ENCODE measurements at places on chromosomes 7 and 10.

GRCh38 chr10:22573820-22574569, 140.4 kb downstream of the PIP4K2A start:
- no peak for DNase-seq

- DNase-seq: no peak
Observed at GRCh38 chr7:70704831-70705346, 427.1 kb upstream of the GALNT17 start.

DNA sequence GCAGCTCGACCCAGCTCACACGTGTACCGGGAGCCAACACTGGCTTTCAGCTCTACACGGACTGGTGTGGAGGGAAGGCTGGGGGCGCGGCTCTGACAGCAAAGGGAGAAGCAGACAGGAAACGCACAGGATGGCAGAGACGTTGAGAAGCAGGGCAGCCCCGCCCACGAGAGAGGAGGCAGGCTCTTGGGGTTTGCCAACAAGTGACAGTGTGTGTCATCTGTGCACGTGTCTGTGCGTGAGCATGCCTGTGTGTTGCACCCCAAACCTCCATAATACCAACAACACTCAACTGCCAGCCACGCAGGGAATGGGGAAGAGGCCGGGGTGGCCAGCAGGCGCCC, 64.4 kb upstream of the PDGFA start:
- DNase-seq: peak; percentile 69

GRCh38 chr7:2715341-2716231, 27.6 kb downstream of the AMZ1 start:
- DNase-seq: peak; percentile 62

DNA sequence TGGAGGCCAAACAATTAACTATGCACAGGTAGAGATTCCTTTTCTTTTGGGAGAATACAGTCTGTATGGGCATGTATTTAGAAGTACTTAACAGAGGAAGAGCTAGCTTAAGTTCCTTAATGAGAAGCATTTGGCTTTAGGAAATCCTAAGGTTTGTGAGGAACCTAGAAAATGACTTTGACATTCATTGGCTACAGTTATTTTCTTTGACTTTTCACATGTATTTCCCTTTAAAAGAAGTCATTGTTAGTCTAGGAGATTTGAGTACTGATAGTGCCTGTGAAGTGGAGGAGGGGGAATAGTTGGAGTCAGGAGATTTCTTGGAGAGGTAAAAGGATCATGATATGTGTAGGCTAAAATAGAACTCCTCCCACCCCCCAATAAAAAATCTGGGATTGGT, 3.6 kb downstream of the HELLS start:
- DNase-seq: no peak

GRCh38 chr7:107838024-107838601, 35.1 kb upstream of the SLC26A3 start:
- no peak for DNase-seq

GRCh38 chr10:5944389-5945189, 32.8 kb downstream of the IL15RA start:
- no peak for DNase-seq

GRCh38 chr7:91554883-91555282, 290.6 kb downstream of the FZD1 start:
- DNase-seq: no peak

GRCh38 chr7:146084086-146084485, 32.5 kb upstream of the CNTNAP2 start:
- no peak for DNase-seq

DNA sequence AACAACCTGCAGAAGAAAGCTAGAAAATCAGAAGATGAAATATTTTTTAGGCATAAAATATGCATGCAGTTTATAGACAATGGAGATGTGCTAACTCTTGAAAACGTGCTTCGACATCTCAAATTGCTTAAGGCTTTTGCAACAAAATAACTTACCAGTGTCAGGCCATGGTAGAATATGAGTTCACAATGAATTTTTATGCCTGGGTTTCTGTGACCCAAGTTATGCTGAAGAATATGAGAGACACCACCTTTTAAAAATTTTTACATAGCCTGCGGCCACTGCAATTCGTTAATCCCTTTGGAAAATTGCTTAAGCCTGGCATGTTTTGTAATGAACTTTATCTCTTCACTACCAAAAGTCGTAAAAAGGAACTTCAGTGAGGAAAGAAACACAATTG, 170.1 kb upstream of the AKR1E2 start:
- DNase-seq: no peak

GRCh38 chr7:50552921-50553320, 12.3 kb downstream of the DDC start:
- no peak for DNase-seq

- no peak for DNase-seq
Observed at GRCh38 chr10:88039496-88040200, 176.2 kb downstream of the PTEN start.

GRCh38 chr10:42921951-42922350, 139.4 kb downstream of the BMS1 start:
- DNase-seq: no peak

DNA sequence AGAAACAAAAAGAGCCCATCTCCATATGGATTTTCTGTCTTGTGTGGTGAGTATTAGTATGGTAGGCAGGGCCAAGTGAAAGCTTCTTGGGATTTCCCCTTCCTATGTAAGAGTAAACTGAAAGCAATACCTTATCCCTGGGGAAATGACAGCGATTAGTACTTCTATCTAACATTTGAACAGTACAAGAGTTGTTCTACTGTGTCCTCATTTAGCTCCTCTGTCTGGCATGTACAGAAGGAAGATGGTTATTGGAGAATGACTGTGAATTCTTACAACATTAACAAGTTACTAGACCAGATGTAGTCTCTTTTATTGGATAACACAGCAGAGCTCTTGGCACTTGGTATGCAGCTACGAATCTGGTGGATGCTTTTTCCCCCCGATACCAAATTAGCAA, 17.9 kb upstream of the TRIL start:
- DNase-seq: no peak

GRCh38 chr7:132148876-132149275, 427.4 kb downstream of the PLXNA4 start:
- no peak for DNase-seq

Data from naive thymus-derived CD4-positive, alpha-beta T cell (primary cell).